Liver (tissue), 10 donors: ENCODE measurements at places on chromosomes 3 and 15. TPM values are rescaled to one million over a fixed set of nuclear protein-coding genes. Genes with fewer than 3 reads are reported as not detected.

Gene PLA2G4D
- not detected for total RNA-seq

Gene DPPA4
- total RNA-seq = 3.1 TPM

- DNase-seq = no peak
These were observed 91.1 kb downstream of the ASB7 start for GRCh38 chr15:100693451-100693850.

DNA sequence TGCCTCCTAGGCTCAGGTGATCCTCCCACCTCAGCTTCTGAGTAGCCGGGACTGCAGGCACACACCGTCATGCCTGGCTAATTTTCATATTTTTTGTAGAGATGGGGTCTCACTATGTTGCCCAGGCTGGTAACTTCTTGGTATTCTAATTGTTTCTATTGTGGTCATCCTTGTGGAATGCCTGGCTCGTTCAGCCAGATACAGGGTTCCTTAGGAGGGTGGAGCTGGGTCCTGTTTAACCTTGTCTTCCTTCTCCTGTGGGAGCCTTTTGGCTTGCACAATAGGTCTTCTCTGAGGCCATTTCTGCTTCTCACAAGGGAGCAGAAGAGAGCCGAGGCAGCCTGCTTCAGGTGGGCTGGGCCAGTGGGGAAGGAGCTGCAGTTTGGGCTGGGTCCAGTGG lies 15.7 kb downstream of the PLEKHO2 start:
- no peak for DNase-seq

Gene ANKUB1
- total RNA-seq = not detected

DNA sequence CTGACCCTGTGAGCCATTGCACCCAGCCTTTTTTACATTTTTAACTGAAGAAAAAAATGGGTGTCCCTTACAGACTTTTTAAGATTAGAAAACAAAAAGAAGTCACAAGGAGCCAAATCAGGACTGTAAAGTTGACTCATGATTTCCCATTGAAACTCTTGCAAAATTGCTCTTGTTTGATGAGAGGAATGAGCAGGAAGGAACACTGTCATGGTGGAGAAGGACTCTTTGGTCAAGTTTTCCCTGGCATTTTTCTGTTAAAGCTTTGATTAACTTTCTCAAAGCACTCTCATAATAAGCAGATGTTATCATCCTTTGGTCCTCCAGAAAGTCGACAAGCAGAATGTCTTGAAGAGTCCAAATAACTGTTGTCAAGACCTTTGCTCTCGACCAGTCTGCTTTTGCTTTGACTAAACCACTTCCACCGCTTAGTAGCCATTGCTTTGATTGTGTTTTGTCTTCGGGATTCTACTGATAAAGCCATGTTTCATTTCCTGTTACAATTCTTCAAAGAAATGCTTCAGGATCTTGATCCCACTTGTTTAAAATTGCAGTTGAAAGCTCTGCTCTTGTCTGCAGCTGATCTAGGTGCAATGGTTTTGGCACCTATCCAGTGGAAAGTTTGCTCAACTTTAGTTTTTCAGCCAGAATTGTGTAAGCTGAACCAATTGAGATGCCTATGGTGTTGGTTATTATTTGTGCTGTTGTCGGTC lies 369.4 kb downstream of the MAGI1 start:
- DNase-seq = no peak

- peak; percentile 39 for DNase-seq
These were observed 199.7 kb downstream of the AKAP13 start for GRCh38 chr15:85579957-85580694.

- no peak for DNase-seq
These were observed 105.9 kb downstream of the OTOL1 start for GRCh38 chr3:161602475-161602874.

Gene COLQ
- total RNA-seq = 1.0 TPM

GRCh38 chr15:76342382-76343201 lies 6.0 kb downstream of the ISL2 start:
- DNase-seq = no peak
